ENCODE measurements at places on chromosomes 1 and 21.

- DNase-seq, result peak; percentile 90
Measured at GRCh38 chr1:940107-941014, 16.6 kb downstream of the SAMD11 start.

DNA sequence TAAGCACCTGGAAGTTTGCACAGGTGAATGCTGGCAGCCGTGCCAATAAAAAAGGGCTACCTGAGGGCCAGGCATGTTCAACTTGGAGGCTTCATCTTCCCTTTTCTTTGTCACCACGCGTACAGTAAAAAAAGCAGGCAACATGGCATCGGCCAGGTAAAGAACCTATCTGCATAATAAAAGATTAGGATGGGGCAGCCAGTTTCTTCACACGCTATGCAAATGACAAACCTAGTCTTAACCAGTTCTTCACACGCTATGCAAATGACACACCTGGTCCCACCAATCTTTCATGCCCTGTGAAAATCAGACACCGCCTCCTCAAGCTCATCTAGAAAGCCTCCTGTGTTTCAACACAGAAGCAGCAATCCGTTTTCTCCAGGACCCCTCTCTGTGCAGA, 413.4 kb downstream of the HLX start:
- DNase-seq, result no peak

- DNase-seq, result no peak
Measured at GRCh38 chr1:24949331-24949881, 19.3 kb upstream of the RUNX3 start.

- DNase-seq, result no peak
Measured at GRCh38 chr1:16125088-16125470, 30.8 kb downstream of the EPHA2 start.

DNA sequence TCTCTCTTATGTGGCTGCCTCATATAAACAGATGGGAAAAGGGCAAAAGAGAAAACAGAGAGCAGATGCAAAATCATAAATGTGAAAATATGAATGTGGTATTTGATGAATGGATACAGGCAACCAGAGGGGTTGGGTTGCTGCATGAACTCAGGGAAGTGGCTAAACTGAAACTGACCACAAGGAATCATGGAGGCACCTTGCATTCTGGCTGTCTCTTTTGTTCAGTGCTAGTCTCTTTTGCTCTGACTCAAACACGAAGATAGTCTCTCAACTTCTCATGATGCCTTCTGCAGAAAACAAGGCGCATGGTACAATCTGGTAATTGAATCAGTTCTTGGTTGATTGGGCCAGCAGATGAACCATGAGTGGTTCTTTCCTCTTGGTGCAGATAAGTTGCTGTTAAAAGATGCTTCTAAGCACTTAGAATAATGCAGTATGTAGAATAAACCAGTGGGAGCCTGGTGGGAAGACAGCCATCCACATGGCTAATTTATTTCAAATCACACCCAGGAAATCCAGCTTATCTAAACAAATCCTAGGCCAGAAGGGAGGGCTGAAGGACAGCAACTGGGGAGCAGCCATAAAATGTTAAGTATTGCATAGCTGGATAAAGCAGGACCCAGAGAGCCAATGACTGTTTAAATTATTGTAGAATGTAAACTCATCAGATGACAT, 64.2 kb downstream of the HLX start:
- DNase-seq, result peak; percentile 73

DNA sequence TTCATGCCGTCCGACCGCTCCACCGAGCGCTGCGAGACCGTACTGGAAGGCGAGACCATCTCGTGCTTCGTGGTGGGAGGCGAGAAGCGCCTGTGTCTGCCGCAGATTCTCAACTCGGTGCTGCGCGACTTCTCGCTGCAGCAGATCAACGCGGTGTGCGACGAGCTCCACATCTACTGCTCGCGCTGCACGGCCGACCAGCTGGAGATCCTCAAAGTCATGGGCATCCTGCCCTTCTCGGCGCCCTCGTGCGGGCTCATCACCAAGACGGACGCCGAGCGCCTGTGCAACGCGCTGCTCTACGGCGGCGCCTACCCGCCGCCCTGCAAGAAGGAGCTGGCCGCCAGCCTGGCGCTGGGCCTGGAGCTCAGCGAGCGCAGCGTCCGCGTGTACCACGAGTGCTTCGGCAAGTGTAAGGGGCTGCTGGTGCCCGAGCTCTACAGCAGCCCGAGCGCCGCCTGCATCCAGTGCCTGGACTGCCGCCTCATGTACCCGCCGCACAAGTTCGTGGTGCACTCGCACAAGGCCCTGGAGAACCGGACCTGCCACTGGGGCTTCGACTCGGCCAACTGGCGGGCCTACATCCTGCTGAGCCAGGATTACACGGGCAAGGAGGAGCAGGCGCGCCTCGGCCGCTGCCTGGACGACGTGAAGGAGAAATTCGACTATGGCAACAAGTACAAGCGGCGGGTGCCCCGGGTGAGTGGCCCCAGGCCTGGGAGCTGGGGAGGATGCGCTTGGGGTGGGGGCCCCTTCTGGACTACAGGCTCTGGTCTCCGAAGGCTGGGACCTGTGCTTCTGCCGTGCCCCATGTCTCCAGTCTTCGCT, 1.1 kb downstream of the SKI start:
- DNase-seq, result peak; percentile 59

- no peak for DNase-seq
Measured at GRCh38 chr1:78665809-78666208, 16.2 kb downstream of the IFI44 start.

DNA sequence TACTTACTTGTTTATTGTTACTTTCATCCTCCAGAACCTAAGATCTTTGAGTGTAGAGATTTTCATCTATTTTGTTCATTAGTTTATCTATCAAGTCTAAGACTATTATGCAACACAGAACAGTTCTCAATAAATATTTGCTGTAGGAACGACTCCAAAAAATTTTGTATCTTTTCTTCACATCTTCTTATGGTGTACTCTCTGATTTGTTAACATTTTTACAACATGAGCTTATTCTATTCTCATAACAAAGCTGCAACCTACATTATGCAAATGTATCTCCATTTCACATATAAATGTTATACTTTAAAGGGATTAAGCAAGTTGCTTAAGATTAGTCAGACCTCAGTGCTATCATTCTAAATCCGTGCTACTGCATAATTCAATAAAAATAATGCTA, 514.2 kb upstream of the ZP4 start:
- no peak for DNase-seq

DNA sequence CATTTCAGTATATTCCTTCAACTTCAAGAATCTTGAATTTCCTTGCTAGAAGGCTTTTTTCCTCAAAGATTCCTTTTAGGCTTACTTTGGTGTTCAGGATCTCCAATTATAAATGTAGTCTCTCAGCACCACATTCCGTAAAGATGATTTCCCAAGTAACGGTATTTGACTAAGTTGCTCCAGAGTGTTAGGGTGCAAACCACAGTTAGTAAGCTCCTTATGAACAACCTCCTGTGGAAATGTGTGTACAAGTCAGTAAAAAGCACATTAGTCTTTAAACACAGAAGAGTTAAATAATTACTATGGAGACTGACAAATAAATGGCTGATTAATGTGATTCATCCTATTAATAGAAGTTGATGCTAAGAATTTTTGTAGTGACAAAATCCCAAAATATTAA, 10.3 kb downstream of the DONSON start:
- DNase-seq, result no peak

DNA sequence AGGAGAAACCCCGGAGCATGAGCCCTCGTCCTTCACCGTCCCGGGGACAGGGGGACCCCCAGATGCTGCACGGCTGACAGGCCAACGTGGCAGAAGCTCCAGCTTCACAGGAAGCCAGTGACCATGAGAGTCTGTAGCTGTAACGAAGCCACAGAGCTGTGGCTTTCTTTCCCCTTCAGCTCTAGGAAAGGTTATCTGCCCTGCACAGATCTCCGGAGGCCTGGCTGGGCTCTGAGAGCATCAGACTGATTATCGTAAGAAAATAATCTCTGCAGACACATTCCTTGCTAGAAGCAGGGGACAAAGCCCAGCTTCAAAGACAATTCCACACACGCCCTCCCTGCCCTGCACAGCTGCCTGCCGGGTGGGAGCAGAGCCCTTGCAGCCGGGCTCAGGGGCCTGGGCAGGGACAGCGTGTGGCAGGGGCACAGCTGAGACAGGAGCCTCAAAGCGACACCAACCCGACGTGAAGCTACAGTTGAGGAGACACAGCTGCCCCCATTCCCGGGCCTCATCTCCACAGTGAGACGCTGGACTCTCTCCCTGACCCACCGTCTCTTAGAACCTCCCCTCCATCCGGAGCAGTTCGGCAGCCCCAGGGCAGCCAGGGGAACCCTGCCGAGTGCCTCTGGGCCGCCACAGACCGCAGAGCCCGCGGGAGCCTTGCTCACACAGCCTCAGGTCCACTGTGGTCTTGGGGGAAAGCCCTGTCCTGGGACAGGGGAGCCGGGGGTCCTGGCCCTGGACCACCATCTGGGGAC, 30.6 kb downstream of the POFUT2 start:
- DNase-seq, result no peak

DNA sequence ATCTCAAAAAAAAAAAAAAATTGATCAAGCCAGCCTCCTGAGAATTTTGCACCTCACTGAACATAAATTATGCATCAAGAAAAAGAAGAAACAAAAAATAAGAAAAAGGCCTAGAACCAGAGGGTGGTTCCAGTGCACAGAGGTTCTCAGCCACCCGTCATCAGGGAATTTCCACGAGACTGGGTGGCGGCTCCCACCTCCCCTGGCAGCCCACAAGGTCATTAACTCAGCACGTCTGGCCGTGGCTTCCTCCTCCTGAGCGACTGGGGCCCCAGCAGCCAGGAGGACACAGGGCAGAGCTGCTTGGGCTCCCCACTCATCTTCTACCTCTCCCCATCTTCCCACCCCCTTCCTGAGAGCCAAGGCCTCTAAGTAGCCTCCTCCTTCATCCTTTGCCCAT, 15.7 kb upstream of the TMEM51 start:
- DNase-seq, result no peak

GRCh38 chr1:203839081-203839480, 22.3 kb upstream of the SNRPE start:
- DNase-seq, result no peak

- no peak for DNase-seq
Measured at GRCh38 chr1:211935448-211935970, 99.8 kb downstream of the INTS7 start.

DNA sequence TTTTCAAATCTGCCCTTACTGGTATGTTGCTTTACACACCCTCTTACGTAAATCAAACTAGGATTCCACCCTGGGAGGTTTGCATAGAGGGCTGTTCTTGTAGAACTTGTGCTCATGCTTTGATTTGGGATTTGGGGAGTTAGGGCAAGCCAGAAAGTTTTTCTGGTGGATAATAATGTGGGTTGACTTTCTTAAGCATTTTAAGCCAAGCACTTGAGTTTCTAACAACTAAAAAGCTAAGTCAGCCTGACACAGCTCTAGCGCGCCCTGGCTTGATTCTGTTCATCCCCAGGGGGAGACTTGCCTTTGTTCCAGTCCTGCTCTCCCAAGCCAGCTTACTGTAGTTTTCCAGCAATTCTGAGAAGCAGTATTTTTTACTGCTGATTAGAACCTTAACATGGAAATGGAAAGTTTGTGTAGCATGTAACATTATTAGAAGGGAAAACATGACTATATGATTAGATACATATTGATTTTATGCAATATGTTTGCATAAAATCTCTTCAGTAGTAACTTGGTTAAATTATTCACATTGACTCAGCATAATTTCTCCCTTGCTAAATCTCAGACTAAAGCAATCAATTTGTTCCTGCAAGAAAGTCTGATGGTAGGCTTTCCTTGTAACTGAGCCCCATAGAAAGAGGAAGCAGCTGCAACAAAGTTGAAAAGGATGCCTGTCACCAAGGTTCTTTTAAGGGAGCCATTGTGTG, 11.0 kb upstream of the PGD start:
- no peak for DNase-seq

DNA sequence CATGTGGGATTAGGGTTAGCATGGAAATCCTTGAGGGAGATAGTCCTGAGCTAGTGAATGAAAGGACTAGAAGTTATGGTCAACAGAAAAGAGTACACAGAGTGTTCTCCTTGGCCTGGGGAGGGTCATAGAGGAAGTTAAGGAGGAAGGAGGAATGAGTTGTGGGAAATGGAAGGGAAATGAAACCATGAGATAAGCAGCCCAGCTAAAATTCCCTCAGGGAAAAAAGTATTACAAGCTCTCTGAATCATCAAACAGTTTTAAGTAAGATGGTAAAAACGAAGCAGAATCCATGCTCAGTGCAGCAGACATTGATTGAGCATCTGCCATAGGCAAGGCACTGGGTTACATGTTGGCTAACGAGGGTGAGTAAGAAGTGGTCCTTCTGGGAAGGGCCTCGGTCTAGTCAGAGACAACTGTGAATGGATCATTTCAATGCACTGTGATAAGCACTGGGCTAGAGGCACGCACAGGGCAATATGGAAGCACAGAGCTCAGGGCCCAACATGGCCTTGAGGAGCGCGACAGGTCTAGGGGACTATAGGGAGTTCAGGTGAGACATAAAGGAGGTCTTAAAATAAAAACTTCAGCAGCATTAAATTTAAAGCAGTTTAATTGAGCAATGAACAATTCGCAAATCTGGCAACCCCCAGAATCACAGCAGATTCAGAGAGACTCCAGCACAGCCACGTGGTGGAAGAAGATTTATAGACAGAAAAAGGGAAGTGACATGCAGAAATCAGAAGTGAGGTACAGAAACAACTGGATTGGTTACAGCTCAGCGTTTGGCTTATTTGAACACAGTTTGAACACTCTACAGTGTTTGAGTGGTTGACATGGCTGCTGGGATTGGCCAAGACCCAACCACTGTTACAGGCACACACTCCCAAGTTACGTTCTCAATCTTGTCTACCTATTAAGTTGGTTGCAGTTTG, 219.5 kb downstream of the HLX start:
- DNase-seq, result no peak

GRCh38 chr1:44418022-44418673, 13.1 kb downstream of the RNF220 start:
- DNase-seq, result no peak

- DNase-seq, result no peak
Measured at GRCh38 chr1:178684542-178685000, 40.5 kb upstream of the RALGPS2 start.

DNA sequence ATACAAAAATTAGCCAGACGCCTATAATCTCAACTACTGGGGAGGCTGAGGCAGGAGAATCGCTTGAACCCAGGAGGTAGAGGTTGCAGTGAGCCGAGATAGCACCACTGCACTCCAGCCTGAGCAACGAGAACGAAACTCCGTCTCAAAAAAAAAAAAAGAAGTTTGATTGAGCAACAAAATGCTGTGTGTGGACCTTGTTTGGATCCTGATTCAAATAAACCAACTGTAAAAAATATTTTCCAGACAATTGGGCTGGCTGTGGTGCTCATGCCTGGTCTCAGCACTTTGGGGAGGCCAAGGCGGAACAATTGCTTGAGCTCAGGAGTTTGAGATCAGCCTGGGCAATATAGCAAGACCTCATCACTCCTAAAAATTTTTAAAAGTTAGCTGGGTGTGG, 16.8 kb downstream of the PTAFR start:
- DNase-seq, result no peak

DNA sequence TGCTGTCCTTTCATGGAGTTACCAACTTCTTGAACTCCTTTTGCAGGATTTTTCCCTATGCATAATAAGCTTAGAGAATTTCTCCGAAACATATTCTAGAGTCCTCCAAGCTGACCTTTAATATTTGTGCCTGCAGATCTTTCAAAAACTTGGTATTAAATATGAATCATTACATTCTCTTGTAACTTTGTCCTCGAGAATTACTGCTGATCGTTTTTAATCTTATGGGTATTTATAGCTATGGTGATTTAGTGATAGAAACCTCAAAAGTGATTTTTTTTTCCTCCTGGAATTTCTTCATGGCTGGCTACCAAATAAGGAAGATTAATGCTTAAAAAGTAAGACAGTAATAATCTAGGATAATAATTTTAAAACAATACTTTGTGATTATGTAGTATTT, 39.1 kb downstream of the MAP3K21 start:
- no peak for DNase-seq

Data from NCI-H2081 (cell line).